ENCODE measurements at places on chromosomes 2 and 18.

GRCh38 chr18:45645610-45646009, 30.3 kb downstream of the SLC14A2 start:
- no peak for DNase-seq

GRCh38 chr2:151665959-151666358, 68.3 kb downstream of the NEB start:
- DNase-seq: no peak

- DNase-seq: peak; percentile 76
Observed at GRCh38 chr2:150133623-150134022, 353.8 kb downstream of the RND3 start.

GRCh38 chr2:118846953-118847761, at the start of gene EN1:
EN1 (minus strand) TSS chr2:118847648; CDS start chr2:118847167, 481 bp downstream.
- peak; percentile 7 for DNase-seq

GRCh38 chr2:65878011-65878340, 445.6 kb upstream of the SPRED2 start:
- DNase-seq: no peak

GRCh38 chr18:3652380-3653262, 202.6 kb downstream of the TGIF1 start:
- peak; percentile 95 for DNase-seq

Data from LoVo (cell line).